ENCODE measurements at places on chromosomes 12 and 14.

DNA sequence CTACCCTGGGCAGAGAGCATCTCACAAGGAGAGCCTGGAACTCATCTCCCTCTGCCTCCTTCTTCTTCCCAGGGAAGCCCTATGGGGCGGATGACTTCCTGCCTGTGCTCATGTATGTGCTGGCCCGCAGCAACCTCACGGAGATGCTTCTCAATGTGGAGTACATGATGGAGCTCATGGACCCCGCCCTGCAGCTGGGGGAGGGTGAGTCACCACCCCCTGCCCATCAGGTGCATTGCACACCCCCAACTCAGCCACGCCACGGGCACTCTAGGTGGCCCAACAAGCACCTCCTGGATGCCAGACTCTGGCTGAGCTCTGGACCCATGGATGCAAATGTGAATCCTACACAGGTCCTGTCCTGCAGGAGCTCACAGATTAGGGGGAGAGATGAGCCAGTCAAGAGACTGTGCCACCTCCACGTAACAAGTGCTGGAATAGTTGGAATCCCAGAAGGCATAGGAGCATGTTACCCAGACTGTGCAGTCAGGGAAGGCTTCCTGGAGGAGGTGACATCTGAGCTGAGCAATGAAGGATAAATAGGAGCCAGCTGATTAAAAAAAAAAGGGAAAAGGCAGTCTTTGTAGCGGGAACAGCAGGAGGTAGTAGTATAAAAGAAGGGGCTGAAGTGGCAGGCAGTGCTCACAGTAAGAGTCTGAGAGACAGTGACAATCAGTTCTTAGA is 71.9 kb downstream of the LGMN start:
- no peak for ATAC-seq

GRCh38 chr14:30849354-30849753 is 25.0 kb upstream of the COCH start:
- ATAC-seq = no peak

DNA sequence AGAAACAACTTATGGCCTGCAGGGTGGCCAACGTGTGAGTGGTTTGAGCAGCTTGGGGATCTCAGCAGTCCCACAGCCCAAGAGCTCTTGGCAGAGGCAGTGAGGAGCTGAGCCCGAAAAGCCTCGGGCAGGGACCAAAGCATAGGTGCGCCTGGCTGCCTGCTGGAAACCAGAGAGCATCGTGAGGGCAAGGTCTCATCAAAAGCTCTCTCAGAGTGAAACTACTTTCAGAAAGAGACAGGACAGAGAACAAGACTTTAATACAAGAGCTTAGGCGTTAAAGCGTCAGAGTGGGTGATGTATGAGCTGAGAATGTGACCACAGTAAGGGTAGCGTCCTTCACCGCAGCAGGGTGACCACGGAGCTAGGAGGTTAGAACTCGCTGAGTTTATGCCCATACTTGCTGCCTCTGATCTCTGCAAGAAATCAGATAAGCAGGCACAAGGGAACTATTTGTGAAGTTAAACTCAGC is 30.8 kb downstream of the LGMN start:
- ATAC-seq = peak; percentile 76

GRCh38 chr14:24816011-24816928 is 182.3 kb upstream of the GZMB start:
- ATAC-seq = no peak

DNA sequence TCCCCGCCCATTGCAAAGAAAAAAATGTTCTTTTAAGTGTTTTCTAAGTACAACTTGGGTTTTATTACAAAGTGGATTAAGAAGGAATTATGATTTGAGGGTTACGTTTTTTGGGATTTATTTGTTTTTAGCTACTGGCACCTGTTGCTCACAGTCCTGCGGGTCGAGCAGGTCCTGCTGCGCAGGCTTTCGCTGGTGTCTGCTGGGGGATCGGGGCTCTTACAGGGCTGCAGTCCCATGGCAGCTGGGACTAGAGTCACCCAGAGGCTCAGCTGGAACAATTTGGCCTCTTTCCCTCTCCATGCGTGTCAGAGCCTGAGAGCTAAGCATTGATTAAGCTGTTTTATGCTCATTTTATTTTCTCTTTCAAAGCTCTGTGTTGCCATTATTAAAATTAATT is 55.6 kb upstream of the DYNC1H1 start:
- no peak for ATAC-seq

DNA sequence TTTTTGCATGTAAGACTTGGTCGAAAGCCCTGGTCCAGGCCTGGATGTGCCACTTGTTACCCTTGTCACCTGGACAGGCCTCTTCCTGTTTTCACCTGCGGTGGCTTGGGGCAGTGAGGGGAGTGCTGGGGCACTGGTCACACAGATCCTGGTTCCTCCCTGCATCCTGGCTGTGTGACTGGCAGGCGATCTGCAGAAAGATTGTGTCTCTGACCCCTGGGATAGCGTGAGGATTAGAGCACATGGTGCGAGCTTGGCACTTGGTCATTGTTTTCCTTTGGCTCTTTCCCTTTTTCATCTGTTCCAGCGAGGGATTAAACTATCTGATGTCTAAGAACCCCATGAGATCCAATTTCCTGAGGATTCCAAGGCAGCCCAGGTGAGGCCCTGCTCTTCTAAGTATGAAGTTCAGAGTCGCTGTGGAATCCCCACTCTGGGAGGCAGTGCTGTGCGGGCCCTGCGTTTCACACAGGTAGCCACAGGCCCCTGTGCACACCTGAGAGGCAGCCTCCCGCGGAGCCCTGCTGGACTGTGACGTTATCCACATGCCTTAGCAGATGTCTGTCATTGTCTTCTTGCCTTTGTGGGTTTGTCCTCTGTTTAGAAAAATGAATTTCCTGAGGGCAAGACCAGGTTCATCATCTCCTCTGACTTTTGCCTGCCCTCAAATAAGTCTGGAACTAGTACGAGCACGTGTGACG is 288.4 kb downstream of the CACNA1C start:
- ATAC-seq = no peak

- ATAC-seq = no peak
Observed at GRCh38 chr12:23895792-23896218, 53.7 kb downstream of the SOX5 start.

DNA sequence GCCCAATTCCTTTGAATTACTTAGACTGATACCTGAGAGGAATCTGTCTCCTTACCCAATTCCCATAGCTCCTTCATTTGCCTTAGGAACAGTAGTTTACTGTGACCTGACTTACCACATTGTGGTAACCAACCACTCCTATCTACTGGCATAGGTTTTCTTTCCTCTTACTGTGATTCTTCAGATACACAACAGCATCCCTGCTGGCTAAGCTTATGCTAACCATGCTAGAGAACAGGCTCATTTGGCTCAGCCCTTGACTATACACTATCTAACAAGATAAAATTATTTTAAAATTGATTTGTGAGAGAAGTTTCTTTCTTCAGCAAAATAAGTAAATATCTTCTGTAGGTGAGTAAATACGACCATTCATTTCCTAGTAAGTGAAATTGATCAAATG is 320.4 kb upstream of the DDHD1 start:
- no peak for ATAC-seq

- no peak for ATAC-seq
Observed at GRCh38 chr12:106006940-106007339, 131.8 kb downstream of the NUAK1 start.

- ATAC-seq = no peak
Observed at GRCh38 chr14:29223947-29224346, 457.4 kb downstream of the FOXG1 start.

DNA sequence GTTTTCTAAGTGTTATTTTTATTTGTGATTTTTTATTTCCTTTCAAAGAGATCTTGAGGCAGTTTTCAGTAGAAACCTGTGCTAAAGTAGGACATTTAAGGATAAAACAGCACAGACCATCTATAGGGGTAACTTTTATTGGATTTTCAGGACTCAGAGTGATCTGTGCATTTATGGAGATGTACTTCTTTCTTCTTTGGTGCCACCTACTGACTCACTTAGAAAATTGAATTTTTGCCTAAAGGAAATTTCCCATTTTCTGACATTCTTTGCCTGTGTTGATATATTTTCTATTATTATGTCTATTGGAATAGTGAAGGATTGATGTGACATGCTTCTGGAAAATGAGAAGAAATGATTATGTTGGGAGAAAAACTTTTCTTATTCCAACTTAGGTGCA is 113.0 kb downstream of the UNC79 start:
- ATAC-seq = no peak
